A549 treated with CORT108297 at 1 μM for 4 hours (cell line): ENCODE measurements at places on chromosomes 2 and 18. TPM values are rescaled to one million over a fixed set of nuclear protein-coding genes. Genes with fewer than 3 reads are reported as not detected.

The HPCAL1 gene
- total RNA-seq, result 107 to 158 TPM (median 152 TPM) in 5 replicates

The SLC1A4 gene
- total RNA-seq, result 10.1 to 12.7 TPM (median 10.9 TPM) in 5 replicates

The WNT10A gene
- total RNA-seq, result 0.05 to 0.18 TPM (median 0.07 TPM) in 5 replicates

The UGT1A8 gene
- 0.05 to 0.07 TPM (median 0.05 TPM) in 3 of 5 replicates, not detected in the others for total RNA-seq

The GPR75 gene
- 1.3 to 1.8 TPM (median 1.5 TPM) in 5 replicates for total RNA-seq

The AGAP1 gene
- 16.7 to 24.8 TPM (median 23.8 TPM) in 5 replicates for total RNA-seq

The DYNAP gene
- total RNA-seq, result not detected in 5 replicates

The PFN4 gene
- 0.77 to 1.9 TPM (median 1.2 TPM) in 5 replicates for total RNA-seq

The ZBTB7C gene
- total RNA-seq, result 0.02 to 0.20 TPM (median 0.07 TPM) in 5 replicates

The PRPF40A gene
- 70.3 to 92.4 TPM (median 83.7 TPM) in 5 replicates for total RNA-seq

The ASB18 gene
- not detected in 5 replicates for total RNA-seq

The C2orf81 gene
- 2.5 to 4.0 TPM (median 3.3 TPM) in 5 replicates for total RNA-seq

The OBSL1 gene
- 20.1 to 26.9 TPM (median 22.8 TPM) in 5 replicates for total RNA-seq

The MRO gene
- 0.05 to 0.10 TPM (median 0.08 TPM) in 5 replicates for total RNA-seq

The ALKAL2 gene
- not detected in 5 replicates for total RNA-seq

The CELF4 gene
- 0.06 to 0.10 TPM in 2 of 5 replicates, not detected in the others for total RNA-seq

The IL36B gene
- 0.09 to 0.19 TPM in 2 of 5 replicates, not detected in the others for total RNA-seq

The RAB6C gene
- total RNA-seq, result not detected in 5 replicates

The RESP18 gene
- total RNA-seq, result not detected in 5 replicates

The SCYGR1 gene
- not detected in 5 replicates for total RNA-seq

The HDAC4 gene
- 5.6 to 9.4 TPM (median 8.2 TPM) in 5 replicates for total RNA-seq

The CDKL4 gene
- total RNA-seq, result 0.15 TPM in 1 of 5 replicates, not detected in the others

The R3HDM1 gene
- 22.0 to 28.9 TPM (median 27.0 TPM) in 5 replicates for total RNA-seq

The CHAC2 gene
- total RNA-seq, result 12.1 to 16.7 TPM (median 13.0 TPM) in 5 replicates

The FAM110C gene
- 0.05 to 0.12 TPM (median 0.09 TPM) in 5 replicates for total RNA-seq

The RALB gene
- total RNA-seq, result 61.4 to 89.7 TPM (median 69.2 TPM) in 5 replicates

The C2orf80 gene
- total RNA-seq, result not detected in 5 replicates

The BOLL gene
- total RNA-seq, result not detected in 5 replicates

The APLF gene
- total RNA-seq, result 0.54 to 0.77 TPM (median 0.68 TPM) in 5 replicates

The CTDP1 gene
- total RNA-seq, result 13.3 to 17.1 TPM (median 16.6 TPM) in 5 replicates

The RGPD4 gene
- 0.03 to 0.10 TPM (median 0.07 TPM) in 5 replicates for total RNA-seq

The TMSB10 gene
- total RNA-seq, result 7,983 to 8,915 TPM (median 8,638 TPM) in 5 replicates

The POMC gene
- not detected in 5 replicates for total RNA-seq

The M1AP gene
- total RNA-seq, result not detected in 5 replicates

The GALR1 gene
- total RNA-seq, result not detected in 5 replicates

The DSC3 gene
- total RNA-seq, result 1.2 to 2.2 TPM (median 1.7 TPM) in 5 replicates

The AFG3L2 gene
- 36.4 to 45.2 TPM (median 37.0 TPM) in 5 replicates for total RNA-seq

The NOL4 gene
- not detected in 5 replicates for total RNA-seq

The COL4A4 gene
- 1.2 to 2.7 TPM (median 1.7 TPM) in 5 replicates for total RNA-seq

The NLRC4 gene
- total RNA-seq, result not detected in 5 replicates

The PRKAG3 gene
- total RNA-seq, result not detected in 5 replicates

The CAVIN2 gene
- total RNA-seq, result 13.6 to 23.4 TPM (median 21.6 TPM) in 5 replicates

The IL1F10 gene
- total RNA-seq, result not detected in 5 replicates

The LOXHD1 gene
- total RNA-seq, result not detected in 5 replicates

The UGT1A3 gene
- 0.07 to 0.17 TPM (median 0.13 TPM) in 3 of 5 replicates, not detected in the others for total RNA-seq
